Motor neuron (in vitro differentiated cells): ENCODE measurements at places on chromosomes 16 and 17.

DNA sequence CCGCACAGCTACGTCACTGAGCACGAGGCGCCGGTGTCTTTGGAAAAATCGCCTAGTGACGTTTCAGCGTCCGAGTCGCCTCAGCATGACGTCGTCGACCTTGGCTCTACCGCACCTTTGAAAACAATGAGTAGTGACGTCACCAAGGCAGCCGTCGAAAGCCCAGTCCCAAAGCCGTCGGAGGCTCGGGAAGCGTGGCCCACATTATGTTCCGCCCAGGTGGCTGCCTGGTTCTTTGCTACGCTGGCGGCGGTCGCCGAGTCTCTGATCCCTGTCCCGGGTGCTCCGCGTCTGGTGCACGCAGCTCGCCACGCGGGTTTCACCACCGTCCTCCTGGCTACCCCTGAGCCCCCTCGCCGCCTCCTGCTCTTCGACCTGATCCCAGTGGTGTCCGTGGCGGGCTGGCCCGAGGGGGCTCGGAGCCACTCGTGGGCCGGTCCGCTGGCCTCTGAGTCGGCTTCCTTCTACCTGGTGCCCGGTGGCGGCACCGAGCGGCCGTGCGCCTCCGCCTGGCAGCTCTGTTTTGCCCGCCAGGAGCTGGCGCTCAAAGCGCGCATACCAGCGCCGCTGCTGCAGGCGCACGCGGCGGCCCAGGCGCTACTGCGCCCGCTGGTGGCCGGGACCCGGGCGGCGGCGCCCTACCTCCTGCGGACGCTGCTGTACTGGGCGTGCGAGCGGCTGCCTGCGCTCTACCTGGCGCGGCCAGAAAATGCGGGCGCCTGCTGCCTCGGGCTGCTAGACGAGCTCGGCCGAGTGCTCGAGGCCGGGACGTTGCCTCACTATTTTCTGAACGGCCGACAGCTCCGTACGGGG is 1.5 kb downstream of the TMEM102 start:
- peak; percentile 57 for ATAC-seq

GRCh38 chr17:51085150-51085805 is 35.4 kb downstream of the SPAG9 start:
- ATAC-seq: no peak

GRCh38 chr17:8791910-8792270 is 7.3 kb downstream of the MFSD6L start:
- peak; percentile 26 for ATAC-seq

DNA sequence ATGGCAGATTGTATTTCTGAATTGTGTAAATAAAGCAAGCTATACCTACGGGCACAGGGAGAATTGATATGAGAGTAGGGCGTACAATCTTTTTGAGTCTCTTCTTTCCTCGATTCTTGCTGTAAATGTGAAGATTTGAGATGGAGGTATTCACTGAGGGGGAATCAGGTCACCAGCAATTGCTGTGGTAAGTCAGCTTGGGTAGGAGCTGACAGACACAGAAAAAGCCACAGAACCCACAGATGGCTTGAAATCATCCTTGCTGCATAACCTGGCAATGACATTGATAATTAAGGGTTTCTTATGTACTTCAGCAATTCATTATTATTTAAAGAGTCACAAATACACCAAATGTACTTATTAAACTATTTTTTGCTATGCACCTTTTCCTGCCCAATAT is 164.2 kb downstream of the CNTNAP4 start:
- no peak for ATAC-seq
